ENCODE measurements at places on chromosomes 11 and 22. TPM values are rescaled to one million over a fixed set of nuclear protein-coding genes. Genes with fewer than 3 reads are reported as not detected.

The GSTT2B gene
- 13.1 TPM for total RNA-seq

The DENND6B gene
- 0.56 TPM for total RNA-seq

The KCNJ11 gene
- not detected for total RNA-seq

The TMEM109 gene
- 17.2 TPM for total RNA-seq

The PATE3 gene
- total RNA-seq, result not detected

The AP5B1 gene
- 2.2 TPM for total RNA-seq

The PRDM11 gene
- 2.2 TPM for total RNA-seq

The APLNR gene
- not detected for total RNA-seq

The TMEM151A gene
- not detected for total RNA-seq

The NLRX1 gene
- total RNA-seq, result 3.3 TPM

DNA sequence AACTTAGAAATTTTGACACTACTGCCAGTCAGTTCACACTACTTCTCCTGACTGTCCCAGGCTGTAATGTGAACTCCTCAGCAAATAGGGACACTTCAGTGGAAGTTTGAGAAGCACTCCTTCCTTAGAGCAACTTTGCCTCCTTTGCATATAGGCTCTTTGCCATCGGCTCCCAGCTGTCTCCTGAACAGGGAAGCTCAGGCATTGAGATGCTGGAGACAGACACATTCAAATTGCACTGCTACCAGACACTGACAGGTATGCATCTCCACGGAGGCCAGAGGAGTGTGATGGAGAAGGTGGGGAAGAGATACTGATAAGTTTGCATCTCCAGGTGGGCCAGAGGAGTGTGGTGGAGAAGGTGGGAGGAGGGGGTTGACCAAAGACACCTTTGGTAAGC is 1.4 kb downstream of the TRAPPC4 start:
- no peak for DNase-seq

GRCh38 chr22:20615021-20615420 is 107.6 kb downstream of the MED15 start:
- no peak for DNase-seq

DNA sequence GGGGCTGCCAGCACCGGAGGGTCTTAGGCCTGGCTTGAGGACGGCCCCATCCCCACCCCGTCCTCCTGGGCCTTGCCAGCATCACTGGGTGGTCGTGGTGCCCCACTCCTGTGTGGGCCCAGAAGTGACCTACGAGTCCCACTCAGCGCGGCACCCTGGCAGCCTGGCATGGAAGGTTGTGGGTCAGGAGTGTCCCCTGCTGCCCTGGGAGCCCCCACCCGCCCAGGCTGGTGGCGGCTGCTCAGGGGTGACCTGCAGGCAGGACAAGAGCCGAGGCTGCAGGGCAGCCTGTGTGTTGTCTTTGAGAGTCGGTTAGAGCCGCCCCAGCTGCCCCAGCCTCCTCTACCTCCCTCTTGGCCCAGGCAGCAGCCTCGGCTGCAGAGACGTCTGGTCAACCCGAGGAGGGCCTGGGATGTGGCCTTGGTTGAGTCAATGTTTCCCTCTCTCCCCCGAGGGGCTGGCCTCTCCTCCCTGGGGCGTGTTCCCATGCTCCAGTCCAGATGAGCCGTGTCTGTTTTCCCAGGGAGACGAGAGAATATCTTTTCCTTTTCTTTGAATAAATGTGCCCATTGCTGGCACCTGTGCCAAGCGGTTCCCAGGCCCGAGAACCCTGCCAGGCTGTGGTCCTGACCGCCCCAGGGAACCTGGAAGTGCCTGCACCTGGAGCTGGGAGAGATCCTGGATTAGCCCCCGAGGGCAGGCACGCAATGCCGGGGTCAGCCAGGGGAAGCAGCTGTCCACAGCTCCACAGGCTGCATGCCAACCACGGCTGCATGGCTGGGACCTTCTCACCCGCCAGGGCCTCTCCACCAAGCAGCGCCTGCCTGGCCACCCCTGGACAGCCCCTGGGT is 35.7 kb upstream of the MUC5AC start:
- peak; percentile 17 for DNase-seq

GRCh38 chr22:38176170-38176741 is 5.4 kb downstream of the PLA2G6 start:
- peak; percentile 98 for DNase-seq

DNA sequence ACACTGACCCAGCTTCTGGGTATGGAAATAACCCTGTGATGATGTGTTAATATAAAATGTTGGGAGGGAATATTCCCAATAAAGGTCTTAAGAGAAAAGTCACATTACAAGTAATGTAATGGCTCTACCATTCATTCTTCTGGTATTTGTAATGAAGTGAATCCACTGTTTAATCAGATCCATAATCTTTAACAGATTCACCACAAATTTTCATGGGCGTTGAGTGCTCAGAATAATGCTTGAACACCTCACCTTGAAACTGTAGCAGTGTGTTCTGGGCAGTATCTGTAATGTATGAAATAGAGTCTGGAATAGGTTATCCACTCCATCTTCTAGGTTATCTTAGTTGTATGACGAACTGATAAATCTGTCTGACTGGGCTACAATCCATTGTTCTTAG is 26.6 kb upstream of the CRTAM start:
- DNase-seq, result no peak

GRCh38 chr11:61295596-61295926 is 445 bp upstream of the VWCE start:
- no peak for DNase-seq

DNA sequence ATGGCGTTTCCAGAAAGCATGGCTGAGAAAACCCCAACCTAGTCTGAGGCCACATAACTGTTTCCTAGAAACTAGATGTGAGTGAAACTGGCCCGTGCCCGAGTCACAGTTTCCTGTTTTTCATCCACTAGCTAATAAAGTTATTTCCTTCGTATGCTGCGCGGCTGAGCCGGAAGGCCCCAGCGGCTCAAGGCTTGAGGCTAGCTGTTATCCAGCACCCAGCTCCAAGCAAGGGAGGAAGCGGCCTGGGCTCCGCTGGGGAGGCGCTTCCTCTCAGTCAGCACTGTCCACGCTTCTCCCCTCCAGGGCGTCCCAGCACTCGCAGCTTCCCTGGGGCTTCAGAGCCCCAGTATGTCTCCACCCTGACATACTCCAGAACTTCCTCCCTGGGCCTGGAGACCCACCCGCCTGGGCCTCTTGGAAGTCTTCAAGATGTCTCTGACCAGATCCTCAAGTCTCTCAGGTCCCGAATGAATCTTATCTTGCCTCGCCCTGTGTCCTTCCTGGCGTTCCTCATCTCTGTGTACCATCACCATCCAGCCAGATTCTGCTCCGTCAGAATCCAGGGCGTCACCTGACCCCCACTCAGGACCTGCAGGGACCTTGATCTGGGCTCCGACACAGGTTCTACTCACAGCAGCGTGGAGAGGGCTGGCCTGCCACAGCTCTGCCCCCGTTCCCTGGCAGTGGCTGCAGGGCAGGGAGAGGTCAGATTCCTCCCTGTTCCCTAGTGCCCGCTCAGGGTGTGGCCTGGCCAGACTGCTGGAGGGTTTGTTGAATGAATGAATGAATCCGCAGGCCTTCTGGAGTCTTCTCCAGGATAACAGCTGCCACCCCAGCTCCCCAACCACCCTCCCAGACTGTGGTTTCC is 81.9 kb downstream of the LRRC32 start:
- DNase-seq, result peak; percentile 25

- DNase-seq, result no peak
Observed at GRCh38 chr11:16938061-16938460, 76.2 kb downstream of the PLEKHA7 start.

GRCh38 chr11:67544616-67545242 is 21.5 kb upstream of the CABP2 start:
- DNase-seq, result no peak

DNA sequence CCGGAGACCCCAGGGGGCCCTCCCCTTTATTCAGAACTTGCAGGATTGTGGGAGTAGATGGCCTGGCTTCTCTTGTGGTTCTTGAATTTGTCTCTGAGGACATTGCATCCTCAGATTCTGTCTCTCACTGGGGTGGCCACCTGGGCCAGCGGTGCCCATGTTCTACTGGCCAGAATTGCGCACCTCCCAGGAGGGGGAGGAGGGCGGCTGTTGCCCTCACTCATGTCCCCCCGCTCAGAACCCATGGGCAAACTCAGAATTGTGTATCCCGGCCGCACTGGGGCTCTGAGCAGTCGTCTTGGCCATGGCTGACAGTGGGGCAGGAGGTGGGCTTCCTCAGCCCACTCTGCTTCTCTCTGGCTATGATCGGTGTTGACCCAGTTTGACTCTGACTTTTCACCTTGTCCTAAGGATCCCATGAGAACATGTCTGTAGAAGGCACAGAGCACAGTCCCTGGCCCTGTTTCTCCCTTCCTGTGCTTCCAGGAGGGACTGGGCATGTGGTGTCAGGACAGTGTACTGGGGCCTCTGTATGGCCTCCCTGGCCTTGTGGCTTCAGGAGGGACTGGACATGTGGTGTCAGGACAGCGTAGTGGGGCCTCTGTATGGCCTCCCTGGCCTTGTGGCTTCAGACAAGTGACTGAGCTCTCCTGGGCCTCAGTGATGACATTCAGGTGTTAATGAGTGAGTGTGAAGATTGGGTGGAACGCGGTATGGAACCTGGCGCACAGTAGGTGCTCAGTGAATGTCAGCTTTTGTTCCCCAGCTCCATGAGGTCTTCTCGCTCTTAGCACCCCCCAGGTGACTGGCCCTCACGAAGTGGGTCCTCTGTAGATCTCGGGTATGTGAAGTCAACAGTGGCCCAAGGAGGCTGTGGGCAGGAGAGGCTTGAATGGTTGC is 99.3 kb downstream of the TBC1D22A start:
- no peak for DNase-seq

DNA sequence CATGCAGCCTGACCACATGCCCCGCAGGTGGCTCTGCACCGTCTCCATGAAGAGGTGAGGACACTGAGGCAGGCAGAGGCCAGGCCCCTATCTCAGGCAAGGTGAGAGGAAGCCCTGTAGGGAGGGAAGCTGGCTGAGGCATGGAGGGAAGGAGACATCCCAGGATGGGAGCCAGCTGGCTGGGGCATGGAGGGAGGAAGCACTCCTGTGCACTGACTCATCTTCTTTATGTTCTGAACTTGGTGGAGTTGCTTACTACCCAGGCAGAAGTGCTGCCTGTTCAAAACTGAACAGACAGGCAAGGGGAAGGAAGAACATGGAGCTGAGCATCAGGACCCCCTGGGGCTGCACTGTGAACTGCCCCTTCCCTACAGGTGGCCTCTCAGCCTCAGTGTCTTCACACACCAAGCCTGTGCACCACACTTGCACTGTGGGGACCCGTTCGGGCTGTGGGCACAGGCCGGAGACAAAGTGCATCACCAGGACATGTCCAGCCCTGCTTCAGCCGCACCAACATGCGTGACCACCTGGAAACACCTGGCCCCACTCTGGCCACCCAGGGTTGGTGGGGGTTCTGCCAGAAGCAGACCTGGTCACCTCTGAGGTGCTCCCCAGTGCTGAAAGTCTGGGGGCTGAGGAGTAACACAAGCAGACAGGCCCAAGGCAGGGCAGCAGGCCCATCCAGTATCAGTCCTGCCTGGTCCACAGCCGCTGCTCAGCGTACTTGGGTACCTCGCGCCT is 55.5 kb downstream of the DGCR2 start:
- DNase-seq, result peak; percentile 83

- DNase-seq, result peak; percentile 70
Observed at GRCh38 chr11:61336171-61336935, 3.3 kb downstream of the TKFC start.

DNA sequence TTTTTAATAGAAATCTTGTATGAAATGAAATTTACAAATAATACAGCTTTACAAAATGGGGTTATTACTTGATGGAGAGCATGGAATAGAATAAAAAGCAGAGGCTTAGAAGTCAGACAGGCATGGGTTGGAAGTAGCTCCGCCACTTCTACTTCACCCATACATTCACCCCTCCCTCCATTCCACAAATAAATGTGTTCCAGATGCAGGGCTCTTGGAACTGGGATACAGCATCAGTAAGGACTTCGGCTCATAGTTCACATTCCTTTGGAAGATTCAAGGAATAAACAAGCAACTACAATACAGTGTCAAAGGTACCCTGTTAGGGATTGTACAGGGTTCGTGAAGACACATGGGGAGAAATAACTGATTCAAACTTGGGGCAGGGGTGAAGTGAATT is 156.8 kb downstream of the WNT11 start:
- no peak for DNase-seq

- DNase-seq, result no peak
Observed at GRCh38 chr11:58776891-58777710, 45.4 kb upstream of the GLYAT start.

DNA sequence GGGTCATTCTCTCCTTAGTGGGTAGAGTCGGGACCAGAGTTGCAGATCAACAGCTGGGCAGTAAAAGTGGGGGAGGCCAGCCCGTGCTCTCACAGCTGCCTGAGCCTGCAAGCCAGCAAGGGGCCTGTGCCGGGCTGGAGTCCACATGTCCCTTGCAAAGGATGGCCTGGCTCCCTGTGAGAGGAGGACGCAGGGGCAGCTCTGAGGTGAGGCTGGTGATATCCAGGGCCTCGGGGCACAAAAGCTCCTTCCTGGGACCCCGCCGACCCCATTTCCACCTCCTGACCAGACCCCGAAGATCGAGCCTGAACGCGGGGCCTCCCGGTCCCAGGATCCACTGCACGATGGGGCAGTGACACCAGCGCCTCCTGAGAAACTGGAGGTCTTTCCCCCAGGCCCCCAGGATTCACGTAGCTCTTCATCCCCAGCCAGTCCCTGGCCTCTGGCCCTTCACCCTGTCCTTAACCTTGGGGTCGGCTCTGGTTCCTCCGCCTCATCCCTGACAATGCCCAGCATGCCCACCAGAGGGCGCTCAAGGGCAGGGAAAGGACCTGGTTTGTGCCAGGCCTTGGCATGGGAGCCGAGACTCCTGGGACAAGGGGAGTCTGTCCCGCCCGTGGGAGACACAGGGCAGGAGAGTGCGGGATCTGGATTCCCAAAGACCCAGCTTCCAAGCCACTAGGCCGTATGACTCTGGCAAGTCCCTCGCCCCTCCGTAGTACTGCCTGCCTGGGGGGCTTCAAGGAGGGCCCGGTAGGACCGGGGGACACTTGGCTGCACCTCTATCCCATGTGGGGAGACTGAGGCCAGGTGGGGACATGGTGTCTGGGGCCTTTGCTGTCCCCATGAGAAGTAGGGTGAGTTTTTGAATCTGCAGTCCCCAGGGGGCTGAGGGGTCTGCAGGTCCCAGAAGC is 17.8 kb upstream of the WNT7B start:
- peak; percentile 44 for DNase-seq

Measured in IMR-90 (cell line).